ENCODE measurements at places on chromosomes 16 and 17.

GRCh38 chr17:78133971-78134898 lies 3.7 kb downstream of the TMC8 start:
- peak; percentile 59 for DNase-seq

GRCh38 chr17:334974-335481 lies 17.6 kb downstream of the RPH3AL start:
- no peak for DNase-seq

GRCh38 chr17:57750109-57750871 lies 5.2 kb upstream of the CCDC182 start:
- DNase-seq, result no peak

GRCh38 chr16:10961231-10961630 lies 16.9 kb downstream of the CLEC16A start:
- DNase-seq, result no peak

Measured in stimulated activated CD4-positive, alpha-beta T cell treated with anti-CD3 and anti-CD28 coated beads, Interleukin-1b, Interleukin-23, amount 100 ng/mL, for 24 hours (primary cell).